ENCODE measurements at places on chromosomes 16 and 17.
A peak's percentile ranks its signal among the peaks of the same experiment; 100 is the strongest.

- peak; percentile 28 for DNase-seq
These were observed 1.6 kb downstream of the TMC8 start for GRCh38 chr17:78132084-78132676.

- DNase-seq = no peak
These were observed 31.7 kb downstream of the CPNE2 start for GRCh38 chr16:57123974-57124674.

DNA sequence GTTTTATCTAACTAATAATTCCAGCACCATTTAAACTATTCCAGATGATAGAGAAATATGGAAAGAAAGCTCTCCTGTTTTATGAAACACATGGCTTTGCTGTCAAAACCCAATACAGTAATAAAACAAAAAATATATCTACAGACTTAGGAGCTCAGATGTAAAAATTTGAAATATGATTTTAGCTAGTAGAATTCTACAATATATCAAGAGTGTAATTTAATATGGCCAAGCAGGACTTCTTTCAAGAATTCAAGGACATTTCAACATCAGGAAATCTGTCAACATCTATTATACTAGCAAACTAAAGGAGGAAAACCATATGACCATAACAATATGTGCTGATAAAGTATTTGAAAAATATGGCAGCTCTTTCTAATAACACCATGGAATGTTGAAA is 57.5 kb downstream of the CCDC182 start:
- DNase-seq = no peak

DNA sequence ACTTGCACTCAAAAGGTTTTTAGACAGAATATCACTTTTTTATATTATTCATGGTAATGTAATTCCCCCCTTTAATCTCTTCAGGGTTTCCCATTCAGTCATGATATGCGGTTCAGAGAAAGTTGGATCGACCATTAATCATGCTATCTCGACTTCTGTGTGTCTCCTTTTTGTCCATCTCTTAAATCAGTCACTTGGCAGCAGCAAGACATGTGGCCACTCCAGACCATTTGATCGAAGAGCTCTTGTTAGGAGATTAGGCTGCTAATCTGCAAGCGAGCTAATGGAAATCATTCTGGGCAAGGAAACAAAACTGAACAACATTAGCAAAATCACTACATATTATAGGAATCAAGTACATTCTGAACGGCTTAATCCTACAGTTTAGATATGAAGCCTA is 449.9 kb downstream of the WWOX start:
- DNase-seq = peak; percentile 72

GRCh38 chr17:57106107-57106835 is 21.2 kb downstream of the AKAP1 start:
- peak; percentile 82 for DNase-seq

DNA sequence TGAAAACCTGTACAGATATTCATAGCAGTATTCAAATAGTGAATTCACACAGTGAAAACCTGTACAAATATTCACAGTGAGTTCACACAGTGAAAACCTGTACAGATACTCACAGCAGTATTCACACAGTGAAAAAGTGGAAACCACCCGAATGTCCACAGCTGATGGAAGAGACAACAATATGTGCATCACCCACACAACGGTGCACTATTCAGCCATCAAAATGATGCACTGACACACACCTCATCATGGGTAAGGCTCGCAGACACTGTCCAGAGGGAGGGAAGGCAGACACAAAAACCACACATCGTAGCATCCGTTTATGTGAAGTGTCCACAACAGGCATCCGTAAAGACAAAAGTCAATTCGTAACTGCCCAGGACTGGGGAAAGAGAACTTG is 100.9 kb downstream of the VPS53 start:
- no peak for DNase-seq

- peak; percentile 94 for DNase-seq
These were observed 6.6 kb downstream of the WFIKKN2 start for GRCh38 chr17:50841949-50842354.

GRCh38 chr17:13509527-13509926 is 92.2 kb downstream of the HS3ST3A1 start:
- no peak for DNase-seq

DNA sequence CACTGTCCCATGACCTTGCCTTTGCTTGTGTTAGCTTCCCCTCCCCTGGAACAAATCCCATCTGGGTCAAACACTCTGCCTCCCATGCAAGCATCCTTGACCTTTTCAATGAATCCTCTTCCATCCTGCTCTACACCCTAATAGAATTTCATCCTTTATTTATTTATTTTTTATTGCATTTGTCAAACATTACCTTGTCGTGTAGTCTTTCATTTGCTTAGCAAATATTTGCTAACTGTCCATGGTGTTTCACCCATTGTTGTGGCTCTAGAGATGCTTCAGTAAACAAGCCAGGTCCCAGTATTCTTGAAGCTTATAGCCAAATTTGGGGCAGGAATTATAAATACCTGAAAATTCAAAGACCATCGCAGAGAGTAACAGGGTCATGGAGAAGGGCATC is 51.0 kb upstream of the MRTFB start:
- no peak for DNase-seq

DNA sequence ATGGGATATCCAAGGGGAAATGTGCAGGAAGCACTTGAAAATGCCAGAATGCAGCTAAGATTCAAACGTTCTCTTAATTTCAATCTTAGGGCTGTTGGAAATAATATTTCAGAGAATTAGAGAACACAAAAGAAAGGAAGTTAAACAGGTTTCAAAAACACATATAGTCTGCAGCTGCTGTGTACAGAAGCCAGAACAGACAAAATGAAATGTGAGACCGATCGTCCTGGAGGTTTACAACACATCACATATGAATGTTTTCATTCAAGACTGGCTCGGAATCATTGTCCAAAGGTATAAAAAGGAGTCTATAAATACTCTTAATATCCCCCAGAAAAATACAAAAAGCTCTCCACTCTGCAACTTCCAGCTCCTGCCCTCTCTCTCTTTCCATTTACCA is 14.3 kb downstream of the CYTH1 start:
- DNase-seq = no peak

- peak; percentile 23 for DNase-seq
These were observed 87.8 kb downstream of the SMG6 start for GRCh38 chr17:2215616-2216364.

DNA sequence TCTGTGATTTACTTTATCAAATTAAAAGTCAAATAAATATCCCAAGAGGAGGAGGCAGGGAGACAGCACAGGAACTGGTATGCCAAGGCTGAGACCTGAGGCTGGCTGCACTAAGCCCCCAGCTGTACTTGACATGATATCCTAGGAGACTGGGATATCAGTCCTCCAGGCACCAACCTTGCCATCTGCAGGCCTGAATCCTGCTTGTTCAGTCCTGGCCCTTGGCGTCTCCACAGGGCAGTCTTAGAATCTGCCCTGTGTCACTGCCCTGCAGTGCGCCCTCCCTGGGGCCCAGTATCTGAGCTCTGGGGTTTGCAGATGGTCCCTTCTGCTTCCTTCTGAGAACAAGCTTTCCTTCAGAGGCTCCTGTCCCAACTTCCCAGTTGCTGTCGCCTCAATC is 75.9 kb downstream of the HS3ST3A1 start:
- no peak for DNase-seq

GRCh38 chr17:50829332-50829731 is 6.1 kb upstream of the WFIKKN2 start:
- peak; percentile 45 for DNase-seq

DNA sequence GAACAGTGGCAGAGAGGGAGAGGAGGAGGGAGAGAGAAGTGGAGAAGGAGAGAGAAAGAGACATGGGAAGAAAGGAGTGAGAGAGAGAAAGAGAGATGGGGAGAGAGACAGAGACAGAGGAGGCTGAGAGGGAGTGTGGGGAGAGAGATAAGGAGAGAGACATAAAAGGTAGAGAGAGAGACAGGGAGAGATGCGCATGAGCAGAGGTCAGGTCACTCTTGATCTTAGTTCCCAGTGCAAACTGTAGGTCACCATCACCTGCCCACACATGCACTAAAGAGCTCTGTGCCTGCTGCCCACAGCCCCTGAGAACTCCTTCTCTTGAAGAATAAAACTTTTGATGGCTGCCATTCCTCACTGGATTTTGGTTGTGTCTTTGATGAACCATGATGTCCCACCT is 14.9 kb downstream of the KRT33A start:
- DNase-seq = no peak

DNA sequence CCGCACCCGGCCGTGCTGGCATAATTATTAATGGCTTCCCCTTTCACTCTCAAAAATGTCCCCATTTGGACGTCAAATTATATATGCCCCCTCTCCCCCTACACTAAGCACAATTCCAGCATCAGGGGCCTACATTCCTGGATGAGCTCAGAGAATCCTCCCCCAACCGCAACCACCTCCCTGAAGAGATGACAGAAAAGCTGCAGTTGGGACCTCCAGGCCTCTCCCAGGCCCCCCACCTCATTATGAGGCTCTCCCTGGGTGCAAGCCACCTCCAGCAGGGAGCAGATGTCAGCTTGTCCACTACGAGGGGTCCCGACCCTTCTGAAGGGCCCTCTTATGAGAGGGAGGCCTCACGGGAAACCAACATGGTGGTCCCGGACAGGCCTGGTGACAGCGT is 18.5 kb upstream of the NCBP3 start:
- no peak for DNase-seq

GRCh38 chr16:48535369-48535787 is 74.6 kb downstream of the N4BP1 start:
- no peak for DNase-seq

GRCh38 chr17:30377574-30378240 is 1.0 kb upstream of the CPD start:
- DNase-seq = no peak

GRCh38 chr17:19424934-19425868 is 14.2 kb downstream of the RNF112 start:
- DNase-seq = no peak

DNA sequence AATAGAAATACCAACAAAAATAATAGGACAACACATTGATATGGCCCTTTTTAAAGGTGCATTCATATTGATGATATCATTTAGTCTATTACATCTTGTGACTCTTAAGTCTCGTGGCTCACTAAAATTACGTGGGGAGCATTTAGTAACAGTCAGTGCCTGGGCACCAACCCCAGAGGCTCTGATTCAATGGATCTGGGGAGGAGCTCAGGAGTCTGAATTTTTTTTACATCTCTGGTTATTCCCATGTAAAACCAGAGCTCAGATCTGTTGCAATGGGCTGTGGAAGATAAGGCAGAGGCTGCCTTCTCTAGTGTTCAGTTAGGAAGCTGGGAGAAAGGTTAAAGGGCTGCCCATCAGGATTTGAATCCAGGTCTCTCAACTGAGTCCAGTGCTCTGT is 549.9 kb upstream of the CDH5 start:
- no peak for DNase-seq

GRCh38 chr16:77574867-77575624 is 140.2 kb upstream of the ADAMTS18 start:
- no peak for DNase-seq

DNA sequence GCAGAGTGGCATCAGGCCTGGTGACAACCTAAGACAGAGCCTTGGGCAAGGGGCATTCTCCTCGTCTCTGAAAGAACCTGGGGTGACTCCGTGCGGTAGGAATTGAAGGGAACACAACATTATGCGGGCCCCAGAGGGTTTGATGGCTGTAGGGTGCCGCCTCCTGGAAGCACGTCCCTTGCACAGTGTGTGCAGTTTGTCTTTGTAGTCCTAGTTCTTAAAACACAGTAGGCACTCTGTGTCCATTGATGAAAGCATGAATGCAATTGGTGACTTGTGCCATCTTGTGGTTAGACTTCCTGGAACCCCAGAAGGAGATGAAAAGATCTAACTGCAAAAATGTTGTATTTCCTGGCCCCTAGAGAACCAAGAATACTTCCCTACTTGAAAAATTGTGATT is 279.8 kb downstream of the UTP18 start:
- no peak for DNase-seq

DNA sequence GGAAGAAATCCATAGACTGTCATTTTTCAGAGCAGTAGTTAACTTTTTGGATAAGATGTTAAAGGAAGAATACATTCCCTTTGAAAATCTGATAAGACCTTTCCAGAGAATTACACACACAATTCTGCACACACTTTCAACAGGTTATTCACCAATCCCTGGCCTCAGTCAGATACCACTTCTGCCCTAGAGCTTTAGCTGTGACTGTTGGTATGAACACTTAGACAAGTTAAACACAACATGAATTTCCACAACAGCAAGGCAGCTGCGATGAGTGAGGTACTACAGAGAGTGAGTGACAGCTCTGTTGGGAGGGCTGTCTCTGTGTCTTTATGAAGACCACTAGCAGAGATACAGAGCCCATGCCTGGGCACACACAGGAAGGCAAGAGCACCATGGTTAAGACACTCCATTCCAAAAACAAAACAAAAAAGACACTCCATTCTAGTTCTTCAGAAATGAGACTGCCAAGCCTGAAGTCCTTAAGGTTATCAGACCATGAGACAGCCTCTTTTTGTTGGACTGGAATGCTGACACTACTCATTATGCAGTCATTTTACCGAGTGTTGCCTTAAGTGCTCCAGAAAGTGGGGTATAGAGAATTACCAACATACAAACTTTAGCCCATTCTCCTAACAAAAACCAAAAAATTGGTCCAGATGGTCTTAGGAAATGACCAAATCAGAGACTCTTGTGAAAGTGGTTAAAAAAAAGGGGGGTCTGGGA is 42.4 kb downstream of the TOM1L2 start:
- no peak for DNase-seq

GRCh38 chr17:64686705-64687104 is 24.6 kb upstream of the SMURF2 start:
- no peak for DNase-seq

GRCh38 chr16:31265329-31266245 is 5.8 kb downstream of the ITGAM start:
- DNase-seq = no peak

DNA sequence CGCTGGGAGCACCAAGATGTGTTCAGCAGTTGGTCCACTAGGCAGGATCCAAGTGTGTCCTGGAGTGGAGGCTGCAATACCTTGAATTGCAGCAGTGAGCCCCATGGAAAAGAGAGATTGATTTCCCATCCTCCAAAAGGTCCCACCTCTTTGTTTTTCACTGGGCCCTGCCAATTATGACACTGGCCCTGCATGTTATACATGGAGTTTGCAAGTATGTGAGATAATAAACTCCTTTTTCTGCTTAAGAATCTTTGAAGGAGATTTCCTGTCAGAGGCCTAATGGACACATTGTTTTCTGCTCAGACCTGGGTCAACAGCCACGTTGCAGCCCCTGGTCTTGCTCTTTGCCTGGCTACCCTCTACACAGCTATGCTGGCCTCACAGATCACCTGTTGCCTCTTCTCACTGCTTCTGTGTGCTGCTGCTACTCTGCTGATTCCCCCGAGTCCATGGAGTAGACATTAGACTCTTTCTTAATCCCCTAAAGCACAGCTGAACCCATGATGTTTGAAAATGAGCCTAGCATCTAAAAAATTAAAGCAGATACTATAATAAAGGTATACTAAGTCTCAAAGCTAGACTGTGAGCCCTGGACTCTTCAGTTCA is 341.9 kb upstream of the CDH11 start:
- DNase-seq = no peak
